Activated CD8-positive, alpha-beta memory T cell treated with anti-CD3 and anti-CD28 coated beads for 4 hours (primary cell): ENCODE measurements at places on chromosomes 1 and 21.

GRCh38 chr1:117295001-117295400 is 72.2 kb upstream of the MAN1A2 start:
- DNase-seq: no peak

DNA sequence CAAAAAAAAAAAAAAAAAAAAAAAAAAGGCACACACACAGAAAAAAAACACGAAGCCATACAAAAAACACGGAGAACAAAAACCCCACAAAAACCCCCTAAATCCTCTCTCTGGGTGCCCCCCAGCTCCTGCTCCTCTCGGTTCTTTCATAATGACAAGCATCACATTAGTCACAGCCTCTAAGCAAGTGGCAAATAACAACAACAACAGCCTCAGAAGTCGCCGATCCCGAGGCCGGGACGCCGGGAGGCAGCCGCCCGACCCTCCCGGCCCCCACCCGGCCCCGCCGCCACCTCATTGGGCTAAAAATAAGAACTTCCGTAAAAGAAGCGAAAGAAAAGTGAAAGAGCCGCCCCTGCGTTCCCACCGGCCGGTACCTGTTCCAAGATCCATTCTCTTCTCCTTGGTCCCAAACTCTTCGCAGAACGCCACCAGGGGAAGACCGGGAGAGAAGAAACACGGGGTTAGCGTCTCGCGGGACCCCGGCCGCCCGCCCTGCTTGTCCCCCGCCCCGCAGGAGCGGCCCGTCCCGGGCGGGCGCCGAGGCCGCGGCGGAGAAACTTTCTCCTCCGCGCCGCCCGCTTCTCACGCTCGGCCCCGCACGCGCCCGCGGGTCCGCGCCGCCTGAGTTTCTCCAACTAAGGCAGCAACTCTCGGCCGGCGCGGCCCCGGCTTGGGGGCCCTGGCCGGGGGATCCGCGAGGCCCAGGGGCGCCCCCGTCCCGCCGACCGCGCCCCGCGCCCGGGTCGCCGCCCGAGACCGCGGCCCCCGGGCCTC is 102.8 kb downstream of the CASZ1 start:
- peak; percentile 12 for DNase-seq

- no peak for DNase-seq
Measured at GRCh38 chr1:44603718-44604117, 70.6 kb downstream of the TMEM53 start.

GRCh38 chr1:36217670-36218069 is 6.6 kb upstream of the THRAP3 start:
- no peak for DNase-seq

GRCh38 chr1:33178836-33179439 is 2.9 kb downstream of the TRIM62 start:
- no peak for DNase-seq

GRCh38 chr1:179714159-179714558 is 28.9 kb upstream of the FAM163A start:
- no peak for DNase-seq

DNA sequence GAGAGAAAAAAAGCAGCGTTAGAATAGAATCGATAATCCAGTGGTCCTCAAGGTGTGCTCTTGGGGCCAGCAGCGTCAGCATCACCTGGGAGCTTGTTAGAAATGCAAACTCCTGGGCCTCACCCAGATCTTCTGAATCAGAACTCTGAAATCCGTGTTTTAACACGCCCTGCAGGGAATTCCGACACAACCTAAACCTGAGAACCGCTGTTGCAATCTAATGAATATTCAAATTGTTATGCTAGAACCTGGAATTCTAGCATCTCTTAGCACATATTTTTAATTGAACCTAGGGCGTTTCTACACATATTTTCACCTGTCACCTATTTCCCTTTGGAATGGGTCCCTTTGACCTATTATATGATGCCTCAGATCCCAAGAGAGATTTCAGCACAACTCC is 175.7 kb downstream of the PSMG1 start:
- DNase-seq: no peak

DNA sequence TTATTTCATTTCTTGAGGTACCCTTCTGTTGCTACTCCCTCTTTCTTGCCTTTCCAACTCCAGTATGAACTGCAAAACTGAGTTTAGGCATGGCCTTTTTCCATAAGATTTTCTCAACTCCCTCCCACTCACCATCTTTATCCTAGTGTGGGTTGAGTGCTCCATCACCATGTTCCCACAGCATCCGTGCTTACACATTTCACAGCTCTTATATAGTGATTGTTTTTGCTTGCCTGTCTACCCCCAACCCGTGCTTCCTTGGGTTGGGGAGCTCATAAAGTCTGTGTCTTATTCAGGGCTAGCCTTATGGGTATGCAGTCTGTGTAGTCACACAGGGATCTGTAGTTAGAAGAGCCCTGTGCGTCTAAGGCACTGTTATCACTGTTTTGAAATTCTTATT is 68.2 kb upstream of the CCDC190 start:
- no peak for DNase-seq

DNA sequence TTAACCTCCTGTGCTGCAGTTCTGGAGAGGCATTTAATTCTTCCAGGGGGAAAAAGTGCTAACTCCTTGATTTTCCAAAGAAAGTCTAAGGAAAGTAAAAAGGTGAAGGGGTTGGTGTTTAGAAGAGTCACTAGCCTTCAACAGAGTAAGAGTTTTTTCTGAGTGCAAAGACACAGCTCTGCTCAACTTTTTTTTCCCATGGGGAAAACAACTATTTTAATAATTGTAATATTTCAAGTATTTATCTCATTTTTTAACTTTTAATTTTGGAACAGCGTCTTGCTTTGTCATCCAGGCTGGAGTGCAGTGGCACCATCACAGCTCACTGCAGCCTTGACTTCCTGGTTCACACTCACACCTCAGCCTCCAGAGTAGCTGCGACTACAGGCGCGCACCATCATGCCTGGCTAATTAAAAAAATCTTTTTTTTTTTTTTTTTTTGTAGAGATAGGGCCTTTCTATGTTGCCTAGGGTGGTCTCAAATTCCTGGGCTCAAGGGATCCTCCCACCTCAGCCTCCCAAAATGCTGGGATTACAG is 202.6 kb downstream of the APP start:
- no peak for DNase-seq

DNA sequence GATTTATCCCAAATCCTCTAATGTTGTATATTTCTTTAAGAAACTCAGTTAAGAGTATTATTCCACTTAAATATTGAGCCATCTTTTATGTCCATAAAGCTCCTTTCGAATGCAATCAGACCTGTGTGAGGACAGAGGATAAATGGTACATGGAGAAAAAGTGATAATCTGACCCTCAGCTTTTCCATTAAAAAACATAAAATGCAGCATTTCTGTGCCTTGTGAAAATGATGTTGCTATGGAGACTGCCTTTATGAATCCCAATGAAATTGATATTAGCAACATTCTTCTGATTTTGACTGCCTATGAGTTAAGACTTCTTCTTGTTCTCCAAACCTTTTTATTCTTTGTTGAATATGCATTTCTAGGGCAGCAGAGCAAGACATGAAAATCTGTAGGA is 44.1 kb upstream of the CYYR1 start:
- no peak for DNase-seq

DNA sequence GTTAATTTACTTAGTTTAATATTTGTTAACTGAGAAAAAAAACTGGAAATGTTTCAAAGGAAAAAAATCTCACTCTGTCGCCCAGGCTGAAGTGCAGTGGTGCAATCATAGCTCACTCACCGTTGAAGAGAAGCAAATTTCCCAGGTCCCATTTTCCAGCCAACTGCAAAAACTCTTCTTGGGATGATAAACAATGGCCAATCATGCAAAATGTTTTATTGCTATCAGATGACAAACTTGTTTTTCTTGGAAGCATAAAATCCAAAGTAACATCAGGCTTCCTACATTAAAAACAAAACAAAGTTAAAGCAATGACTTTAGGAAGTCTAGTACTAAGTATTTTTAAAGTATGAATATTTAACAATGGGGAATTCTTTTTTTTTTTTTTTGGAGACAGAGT is 84.9 kb downstream of the LYST start:
- no peak for DNase-seq

GRCh38 chr21:46226146-46226545 is 2.4 kb downstream of the LSS start:
- no peak for DNase-seq

DNA sequence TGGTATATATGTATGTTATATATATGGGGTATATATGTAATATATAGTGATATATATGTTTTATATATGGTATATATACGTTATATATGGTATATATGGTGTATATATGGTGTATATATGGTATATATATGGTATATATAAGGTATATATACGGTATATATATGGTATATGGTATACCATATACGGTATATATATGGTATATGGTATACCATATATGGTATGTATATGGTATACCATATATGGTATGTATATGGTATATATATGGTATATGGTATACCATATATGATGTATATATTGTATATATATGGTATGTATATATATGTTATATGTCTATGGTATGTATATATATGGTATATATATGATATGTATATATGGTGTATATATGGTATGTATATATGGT is 447.7 kb upstream of the USP24 start:
- no peak for DNase-seq

DNA sequence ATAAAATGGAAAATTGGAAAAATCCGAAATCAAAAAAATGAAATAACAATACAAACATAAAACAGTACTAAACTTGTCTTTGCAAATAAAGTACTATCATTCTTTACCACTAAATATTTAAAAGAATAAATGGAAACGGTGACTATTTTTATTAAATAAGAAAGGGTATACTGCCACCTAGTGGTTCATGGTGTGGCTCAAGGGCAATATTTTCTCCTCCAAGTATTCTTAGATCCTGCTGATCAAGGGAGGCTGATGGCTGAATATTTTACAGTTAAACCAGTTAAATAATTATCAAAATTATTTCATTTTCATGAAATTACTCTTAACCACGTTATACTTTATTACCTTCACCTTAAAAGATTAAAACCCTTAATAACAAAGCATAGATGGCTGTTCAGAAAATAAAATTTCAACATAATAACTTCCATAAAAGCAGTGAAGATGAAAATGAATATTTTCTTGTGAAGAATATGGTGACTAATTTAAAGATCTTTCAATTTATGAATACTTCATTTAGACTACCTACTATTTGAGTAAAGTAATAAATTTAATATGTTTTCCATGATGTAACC is 1793.9 kb downstream of the NCAM2 start:
- no peak for DNase-seq

- DNase-seq: no peak
Measured at GRCh38 chr1:47229886-47230691, 1.9 kb downstream of the TAL1 start.

- DNase-seq: no peak
Measured at GRCh38 chr1:164842870-164843269, 283.9 kb downstream of the PBX1 start.

GRCh38 chr21:41419921-41420862 is 5.8 kb upstream of the MX1 start:
- peak; percentile 41 for DNase-seq

DNA sequence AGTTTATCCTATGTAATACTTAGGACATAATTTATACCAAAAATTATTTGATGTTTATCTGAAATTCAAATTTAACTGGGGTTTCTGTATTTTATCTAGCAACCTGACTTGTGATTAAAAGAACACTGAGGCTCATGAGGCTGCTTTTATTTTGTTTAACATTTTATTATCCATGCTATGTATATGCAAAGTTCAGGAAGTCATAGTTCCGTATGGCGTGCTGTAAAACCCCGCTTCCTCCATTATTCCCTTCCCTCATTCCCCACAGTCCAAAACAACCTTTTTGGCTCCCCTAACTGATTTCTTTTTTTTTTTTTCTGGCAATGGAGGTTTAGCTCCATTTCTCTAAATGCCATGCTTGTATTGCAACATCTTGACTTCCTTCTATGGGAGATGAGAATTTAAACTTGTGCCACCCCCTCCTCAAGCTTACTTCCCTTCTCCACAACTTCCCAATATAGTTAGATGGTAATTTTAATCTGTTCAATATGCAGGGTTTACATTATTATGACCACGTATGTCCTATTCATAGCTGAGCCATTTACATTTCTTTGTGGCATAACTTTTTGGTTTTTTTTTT is 138.0 kb upstream of the DNAH14 start:
- DNase-seq: no peak

DNA sequence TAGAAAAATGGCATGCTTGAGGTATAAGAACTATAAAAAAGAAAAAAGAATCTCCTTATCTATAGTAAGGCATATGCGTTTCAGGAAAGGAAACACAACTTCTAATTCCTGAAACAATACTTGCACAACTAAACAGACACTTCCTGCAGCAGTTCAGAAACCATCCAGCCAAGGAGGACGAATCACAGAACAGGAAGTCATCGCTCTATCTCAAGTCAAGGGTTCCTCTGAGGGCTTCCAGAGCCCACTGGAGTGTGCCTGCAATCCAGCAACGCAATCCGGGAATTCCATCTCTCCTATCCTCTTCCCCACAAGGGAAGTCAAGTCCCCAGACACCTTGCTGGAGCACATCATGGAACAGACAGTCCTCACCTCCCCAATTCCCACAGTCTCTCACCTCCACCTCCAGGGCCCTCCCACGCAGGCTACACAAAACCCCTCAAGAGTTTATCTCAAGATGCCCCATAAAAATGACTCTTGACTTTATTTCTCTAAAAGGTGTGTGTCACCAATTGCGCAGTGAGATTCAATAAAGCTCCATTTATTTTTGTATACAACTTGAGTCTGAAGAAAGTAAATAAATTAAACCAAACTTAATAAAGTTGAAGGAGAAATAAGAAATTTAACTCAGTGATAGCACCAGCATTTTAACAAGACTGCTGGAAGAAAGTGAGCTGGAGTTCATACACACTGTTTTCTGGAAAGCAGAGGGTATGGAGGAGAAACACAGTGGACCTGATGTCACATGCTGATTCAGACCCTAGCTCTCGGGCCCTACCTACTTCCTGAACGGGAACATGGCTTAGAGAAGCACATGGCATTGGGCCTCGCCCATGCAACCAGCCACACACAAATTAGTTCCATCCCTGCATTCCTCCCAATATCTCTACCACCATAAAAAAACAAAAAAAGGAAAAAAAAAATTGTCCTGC is 39.9 kb downstream of the SIPA1L2 start:
- no peak for DNase-seq

DNA sequence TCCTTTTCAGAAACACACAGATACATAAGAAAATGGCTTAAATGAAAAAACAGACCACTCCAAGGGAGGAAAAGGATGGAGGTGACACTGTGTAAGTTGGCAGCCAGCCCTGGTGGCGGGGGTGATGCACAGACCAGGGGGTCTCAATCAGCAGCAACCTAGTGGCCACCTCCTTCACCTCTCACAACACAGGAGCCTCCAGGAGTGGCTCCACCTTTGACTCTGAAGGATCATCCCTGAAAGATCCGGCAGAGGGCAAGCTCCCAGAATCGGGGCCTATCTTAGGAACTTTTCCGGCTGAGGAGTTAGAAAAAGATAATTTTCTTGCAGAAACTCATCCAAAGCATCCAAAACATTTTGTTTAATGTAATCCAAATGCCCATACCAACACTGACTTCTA is 51.2 kb upstream of the SMYD2 start:
- no peak for DNase-seq

DNA sequence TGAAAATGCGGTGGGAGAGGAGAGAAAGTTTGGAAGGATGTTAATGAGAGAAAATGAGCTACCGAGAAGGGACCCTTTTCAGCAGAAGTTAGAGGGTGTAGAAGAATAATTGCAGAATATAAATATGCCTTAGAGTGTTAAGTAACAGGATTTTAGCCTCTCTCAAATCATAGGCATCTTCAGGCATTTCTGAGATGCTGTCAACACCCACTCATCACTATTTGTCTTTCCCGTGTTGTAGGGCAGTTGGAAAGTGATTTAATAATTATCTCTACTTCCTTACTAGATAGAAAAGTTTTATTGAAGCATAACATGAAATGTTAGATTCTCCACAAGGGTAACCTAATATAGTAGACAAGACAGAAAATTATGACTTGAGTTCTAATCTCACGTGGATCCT is 96.4 kb upstream of the RGS4 start:
- no peak for DNase-seq
